ENCODE measurements at places on chromosomes 7 and 10.
A peak's percentile ranks its signal among the peaks of the same experiment; 100 is the strongest.

DNA sequence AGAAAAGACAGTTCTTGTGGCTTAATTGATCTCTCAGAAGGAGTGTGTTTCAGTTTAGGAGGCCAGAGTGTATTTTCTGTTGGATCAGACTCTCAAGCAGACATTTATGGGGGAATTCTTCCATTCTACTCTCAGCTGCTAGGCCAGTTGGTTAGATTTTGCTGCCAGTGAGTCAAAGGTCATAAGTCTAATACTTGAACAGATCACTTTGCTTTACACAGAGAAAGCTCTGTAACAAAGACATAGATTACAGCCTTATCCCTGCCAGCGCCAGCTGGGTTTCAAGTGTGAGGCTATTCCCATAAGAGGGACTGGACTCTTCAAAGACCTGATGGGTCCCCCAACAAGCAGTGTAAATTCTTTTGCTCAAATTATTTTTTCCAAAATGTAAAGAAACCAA lies 145.6 kb upstream of the SEMA3C start:
- DNase-seq, result no peak

GRCh38 chr10:1873661-1874315 lies 136.5 kb upstream of the ADARB2 start:
- no peak for DNase-seq

DNA sequence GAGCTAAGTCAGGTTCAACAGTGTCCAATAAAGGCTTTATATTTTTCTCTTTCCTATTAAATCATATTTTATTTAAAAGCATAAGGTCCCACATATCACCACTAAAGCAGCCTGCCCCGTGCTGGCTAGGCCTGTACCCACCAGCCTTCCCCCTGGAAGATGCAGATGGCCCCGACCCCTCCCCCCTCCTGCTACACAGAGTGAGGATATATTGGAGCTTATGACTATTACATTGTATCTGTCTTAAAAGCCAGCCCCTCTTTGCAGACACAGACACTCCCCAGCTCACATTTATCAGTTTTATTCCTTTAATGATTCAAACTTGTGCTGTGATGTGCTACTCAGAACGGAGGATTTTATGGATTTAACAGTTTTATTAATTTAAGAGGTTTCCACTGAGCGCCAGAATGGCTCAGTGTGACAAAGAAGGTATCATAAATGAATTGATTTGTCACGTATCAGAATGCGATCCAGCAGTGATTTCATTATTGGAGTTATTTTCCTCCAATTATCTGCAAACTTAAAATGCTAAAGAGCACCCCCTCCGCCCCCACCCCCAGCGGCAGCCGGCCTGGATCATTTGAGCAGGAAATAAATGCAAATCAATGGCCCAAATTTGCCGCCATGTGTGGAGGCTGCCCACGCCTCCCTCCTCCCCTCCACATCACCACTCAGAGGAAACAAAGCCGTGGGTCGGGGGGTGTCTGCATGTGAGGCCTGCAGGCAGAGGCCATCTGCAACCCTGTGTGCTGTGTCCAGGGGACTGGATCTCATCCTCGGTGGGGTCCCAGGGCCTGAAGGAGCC lies 72.6 kb upstream of the ZMIZ1 start:
- no peak for DNase-seq

GRCh38 chr10:74910241-74910975 lies 84.0 kb downstream of the KAT6B start:
- DNase-seq, result peak; percentile 9

DNA sequence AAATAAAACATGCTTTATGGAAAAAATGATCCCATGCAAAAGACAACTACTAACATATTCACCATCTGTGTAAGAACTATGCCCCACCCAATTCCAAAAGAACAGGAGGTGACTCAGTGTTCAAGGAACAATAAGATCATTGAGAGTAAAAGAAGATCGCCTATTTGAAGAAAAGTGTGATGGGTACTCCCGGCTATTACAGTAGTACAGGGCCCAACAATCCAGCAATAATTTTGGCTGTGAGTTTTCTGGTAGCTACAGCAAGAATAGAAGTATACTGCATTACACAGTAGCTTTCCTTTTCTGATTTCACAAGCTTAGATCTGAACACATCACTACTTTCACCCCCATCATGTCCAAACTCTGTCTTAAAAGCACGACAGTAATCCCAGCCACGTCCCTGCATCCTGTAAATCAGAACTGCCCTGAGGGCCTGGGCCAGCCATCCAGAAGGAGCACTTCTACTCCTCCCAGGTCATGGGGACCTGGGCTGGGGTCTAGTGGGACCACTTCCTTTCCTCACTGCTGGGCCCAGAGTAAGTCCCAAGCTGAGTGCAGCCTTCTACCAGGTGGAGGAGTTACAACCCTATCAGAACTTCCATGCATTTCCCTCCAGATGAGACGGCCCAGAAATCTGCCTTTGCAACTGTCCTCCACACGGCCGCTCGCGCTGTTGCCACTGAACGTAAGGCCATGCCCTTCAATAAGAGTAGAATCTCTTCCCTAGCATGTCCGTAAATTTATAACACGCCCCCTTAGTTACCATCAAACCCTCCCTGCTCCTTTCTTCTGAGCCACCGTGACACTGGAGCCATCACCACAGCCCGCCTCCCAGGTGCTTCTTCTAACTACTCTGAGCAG lies 7.9 kb downstream of the ESYT2 start:
- peak; percentile 21 for DNase-seq

- DNase-seq, result peak; percentile 57
Observed at GRCh38 chr7:20784388-20785156, 2.1 kb downstream of the SP8 start.

DNA sequence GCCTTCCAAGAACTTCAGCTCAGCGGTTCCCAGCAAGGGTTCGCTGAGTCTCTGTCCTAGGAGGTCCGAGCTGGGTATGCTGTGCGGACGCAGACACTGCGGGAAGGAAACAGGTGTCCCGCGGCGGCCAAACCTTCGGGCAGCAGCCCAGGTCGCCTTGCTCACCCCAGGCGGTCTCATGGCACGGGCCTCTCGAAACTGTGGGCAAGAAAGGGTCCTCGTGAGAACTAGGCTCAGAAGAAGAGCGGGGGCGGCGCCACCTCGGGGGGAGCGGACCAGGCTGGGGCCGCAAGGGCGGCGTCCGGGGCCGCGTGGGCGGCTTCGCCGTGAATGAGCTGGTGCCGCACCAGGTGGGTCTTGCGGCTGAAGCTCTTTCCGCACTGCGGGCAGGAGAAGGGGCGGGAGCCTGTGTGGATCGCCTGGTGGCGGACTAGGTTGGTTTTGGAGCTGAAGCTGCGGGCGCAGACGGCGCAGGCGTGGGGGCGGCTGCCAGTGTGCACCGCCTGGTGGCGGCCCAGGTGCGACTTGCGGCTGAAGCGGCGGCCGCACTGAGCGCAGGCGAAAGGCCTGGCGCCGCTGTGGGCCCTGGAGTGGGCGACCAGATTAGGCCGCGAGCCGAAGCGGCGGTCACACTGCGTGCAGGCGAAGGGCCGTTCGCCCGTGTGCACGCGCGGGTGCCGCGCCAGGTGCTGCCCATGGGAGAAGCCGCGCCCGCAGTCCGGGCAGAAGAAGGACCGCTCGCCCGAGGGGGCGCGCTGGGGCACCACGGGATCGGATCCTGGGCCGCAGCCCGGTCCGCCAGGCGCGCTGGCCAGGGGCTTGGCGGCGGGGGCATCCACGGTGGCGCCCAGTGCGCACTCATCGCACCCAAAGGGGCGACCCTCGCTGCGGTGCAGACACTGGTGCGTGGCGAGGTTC lies 8.6 kb downstream of the ZNF467 start:
- DNase-seq, result no peak

DNA sequence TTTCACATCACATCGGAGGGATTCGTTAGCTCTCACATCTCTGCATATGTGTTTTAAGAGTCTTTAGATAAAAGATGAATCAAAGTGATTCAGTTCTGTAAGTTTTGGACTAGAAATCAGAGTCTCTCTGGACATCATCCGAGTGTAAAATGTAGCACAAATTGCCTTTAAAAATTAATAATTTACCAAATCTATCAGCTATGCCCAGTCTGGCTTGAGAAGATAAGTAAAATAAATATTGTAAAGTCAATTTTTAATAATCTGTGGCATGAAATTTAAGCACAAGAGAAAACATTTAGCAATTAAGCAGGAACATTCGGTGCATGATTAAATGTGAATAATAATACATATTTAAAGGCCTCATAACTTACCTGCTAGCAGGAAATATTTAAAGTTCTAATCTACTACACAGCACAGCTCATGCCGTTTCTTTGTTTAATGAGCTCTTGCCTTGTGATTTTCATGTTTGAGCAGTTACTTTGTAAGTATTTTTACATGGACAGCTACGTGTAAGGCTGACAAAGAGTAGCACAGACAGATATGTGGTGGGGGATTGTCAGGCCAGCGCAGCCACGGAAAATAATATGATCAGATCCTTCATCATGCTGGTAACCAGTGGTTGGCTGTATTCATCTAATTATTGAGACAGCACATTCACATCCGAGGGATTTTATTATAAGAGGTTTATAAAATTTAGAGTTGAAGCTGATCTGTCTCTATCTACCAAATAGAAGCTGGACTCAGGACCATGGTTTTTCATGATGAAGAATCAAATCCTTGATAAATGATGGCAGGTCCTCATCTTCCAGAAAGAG lies 317.3 kb downstream of the ADARB2 start:
- no peak for DNase-seq

- no peak for DNase-seq
Observed at GRCh38 chr10:65342245-65342644, 1583.6 kb upstream of the LRRTM3 start.

- DNase-seq, result no peak
Observed at GRCh38 chr10:99403674-99404073, 26.8 kb downstream of the GOT1 start.

GRCh38 chr7:21675255-21675654 lies 132.4 kb downstream of the DNAH11 start:
- DNase-seq, result no peak

- no peak for DNase-seq
Observed at GRCh38 chr10:77516575-77516974, 121.0 kb downstream of the KCNMA1 start.

GRCh38 chr7:151934584-151934983 lies 21.7 kb upstream of the GALNTL5 start:
- DNase-seq, result no peak

DNA sequence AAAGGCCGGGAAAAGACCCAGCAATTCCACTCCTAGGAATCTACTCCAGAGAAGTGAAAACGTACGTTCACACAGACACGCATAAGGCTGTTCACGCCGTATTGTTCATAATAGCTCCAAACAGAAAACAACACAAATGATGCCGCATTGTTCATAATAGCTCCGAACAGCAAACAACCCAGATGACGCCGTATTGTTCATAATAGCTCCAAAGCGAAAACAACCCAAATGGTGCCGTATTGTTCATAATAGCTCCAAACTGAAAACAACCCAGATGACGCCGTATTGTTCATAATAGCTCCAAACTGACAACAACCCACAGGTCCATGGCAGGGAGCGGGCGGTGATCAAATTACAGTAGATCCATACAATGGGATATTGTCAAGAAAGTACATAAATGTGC lies 85.2 kb upstream of the DNAAF5 start:
- DNase-seq, result no peak

- DNase-seq, result no peak
Observed at GRCh38 chr7:7820939-7821338, 102.5 kb upstream of the RPA3 start.

- peak; percentile 17 for DNase-seq
Observed at GRCh38 chr10:80530251-80530650, 7.5 kb upstream of the SH2D4B start.

GRCh38 chr10:7192831-7193361 lies 217.9 kb downstream of the SFMBT2 start:
- DNase-seq, result no peak

DNA sequence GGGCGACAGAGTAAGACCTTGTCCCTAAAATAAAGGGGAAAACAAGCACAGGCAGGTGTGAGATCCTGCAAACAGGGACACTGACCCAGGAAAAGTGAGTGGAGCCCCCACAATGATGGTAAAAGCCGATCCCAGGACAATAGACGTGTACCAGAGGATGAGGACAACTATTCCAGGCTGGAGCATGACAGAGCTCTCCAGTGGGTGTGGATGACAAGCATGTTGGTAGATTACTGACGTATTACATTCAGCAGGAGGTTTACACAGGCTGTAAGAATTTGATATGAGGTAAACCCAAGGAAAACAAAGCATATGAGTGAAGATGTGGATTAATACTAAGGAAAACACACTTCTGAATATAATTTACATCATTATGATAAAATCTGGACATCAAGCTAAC lies 27.8 kb upstream of the SMURF1 start:
- no peak for DNase-seq

DNA sequence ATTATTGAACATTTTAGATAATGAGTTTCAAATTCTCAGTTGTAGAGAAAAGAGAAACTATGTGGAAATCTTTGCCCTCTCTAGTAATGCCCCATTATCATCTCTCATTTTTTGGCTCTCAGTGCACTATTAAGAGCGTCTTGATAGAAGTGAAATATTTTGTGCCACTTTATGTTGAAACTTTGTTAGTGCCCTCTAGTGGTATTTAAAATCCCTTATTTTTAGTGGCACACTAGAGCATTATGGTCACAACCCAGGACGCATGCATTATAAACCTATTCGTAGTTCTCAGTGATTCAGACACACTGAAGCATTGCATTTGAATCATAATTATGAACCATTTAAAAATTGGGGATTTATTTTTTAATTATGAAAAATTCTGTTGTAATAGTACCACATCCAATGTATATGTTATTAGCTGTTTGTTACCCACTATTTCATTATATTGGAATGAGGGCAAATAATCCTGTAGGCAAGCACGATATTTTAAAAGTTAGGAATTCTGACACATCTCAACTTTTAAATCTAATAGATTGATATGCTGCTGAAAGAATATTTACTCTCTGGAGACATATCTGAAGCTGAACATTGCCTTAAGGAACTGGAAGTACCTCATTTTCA lies 21.9 kb downstream of the PDCD4 start:
- DNase-seq, result peak; percentile 69

- DNase-seq, result no peak
Observed at GRCh38 chr7:42338231-42338915, 101.4 kb upstream of the GLI3 start.

DNA sequence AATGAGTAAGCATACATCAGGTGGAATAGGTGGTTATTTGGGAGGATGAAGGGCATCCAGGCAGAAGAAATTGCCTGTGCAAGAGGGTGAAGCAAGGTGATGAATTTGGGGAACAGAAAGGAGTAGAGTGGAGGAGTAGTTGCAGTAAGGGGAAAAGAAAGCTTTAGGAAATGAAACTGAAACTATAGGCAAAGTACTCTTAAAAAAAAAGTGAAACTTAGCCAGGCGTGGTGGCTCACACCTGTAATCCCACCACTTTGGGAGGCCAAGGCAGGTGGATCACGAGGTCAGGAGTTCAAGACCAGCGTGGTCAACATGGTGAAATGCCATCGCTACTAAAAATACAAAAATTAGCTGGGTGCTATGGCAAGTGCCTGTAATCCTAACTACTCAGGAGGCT lies 17.6 kb downstream of the NUP205 start:
- no peak for DNase-seq
